ENCODE measurements at places on chromosomes 7 and 10.

- DNase-seq: no peak
Measured at GRCh38 chr10:72611783-72612182, 14.1 kb downstream of the MICU1 start.

- DNase-seq: no peak
Measured at GRCh38 chr7:151310578-151310977, 31.0 kb upstream of the NUB1 start.

GRCh38 chr7:48786951-48787350 is 137.4 kb upstream of the CDC14C start:
- no peak for DNase-seq

DNA sequence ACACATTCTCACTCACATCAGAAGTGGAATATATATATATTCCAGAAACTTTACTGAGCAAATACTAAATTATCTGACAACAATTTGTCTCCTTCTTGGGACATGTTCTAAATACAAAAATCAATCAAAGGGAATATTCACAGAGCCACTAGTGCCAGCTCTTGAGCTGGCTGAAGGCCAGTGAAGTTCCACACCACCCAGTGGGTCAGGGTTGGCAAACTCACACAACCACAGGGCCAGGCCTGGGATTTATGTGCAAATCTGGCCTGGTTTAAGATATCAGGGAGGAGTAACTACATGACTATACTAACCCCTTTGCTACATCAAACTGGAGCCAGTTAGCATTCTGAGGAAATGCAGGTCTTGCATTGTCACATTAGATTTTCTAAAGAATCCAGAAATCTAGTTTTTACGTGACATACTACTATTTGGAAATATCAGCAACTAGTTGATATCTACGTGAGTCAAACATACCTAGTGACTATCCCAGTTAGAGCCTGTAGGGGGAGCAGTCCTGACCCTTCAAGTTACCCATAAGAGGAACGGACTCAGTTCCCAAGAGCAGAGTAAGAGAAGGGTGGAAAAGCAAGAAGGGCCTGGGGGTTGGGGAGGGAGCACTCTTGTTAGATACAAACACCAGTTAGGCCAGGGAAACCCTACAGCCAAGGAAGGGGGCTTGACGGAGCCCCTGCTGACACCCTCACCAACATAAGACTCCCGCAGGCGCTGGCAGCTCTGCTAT is 600.4 kb downstream of the KCNMA1 start:
- DNase-seq: no peak

DNA sequence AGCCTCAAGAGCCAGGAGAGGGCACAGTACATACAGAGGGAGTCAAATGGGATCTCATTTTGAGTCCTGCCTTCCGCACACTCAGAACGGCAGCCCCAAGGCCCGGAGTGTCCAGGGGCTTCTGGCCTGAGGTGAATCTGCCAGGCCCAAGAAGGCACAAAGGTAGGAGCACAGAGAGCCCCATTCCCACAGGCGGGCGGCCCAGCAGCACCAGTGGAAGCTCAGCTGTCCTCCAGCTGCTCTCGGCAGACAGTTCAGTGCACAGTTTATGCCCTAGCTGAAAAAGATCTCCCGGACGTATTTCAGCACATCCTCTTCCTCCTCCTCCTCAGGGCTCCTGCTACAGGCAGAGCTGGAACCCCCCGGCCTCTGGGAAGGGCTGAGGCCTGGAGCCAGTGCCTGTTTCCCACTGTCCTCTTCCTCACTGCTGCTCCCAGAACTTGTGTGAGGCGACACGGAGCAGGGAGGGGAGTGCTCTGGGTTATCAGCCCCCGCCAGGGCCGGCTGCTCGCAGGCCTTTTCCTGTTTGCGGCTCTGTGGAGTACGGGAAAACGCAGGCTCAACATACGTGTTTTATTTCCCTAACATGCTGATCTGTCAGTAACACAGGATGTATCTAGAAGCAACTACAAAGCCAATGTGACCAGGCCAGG is 4.0 kb downstream of the CYREN start:
- DNase-seq: no peak

DNA sequence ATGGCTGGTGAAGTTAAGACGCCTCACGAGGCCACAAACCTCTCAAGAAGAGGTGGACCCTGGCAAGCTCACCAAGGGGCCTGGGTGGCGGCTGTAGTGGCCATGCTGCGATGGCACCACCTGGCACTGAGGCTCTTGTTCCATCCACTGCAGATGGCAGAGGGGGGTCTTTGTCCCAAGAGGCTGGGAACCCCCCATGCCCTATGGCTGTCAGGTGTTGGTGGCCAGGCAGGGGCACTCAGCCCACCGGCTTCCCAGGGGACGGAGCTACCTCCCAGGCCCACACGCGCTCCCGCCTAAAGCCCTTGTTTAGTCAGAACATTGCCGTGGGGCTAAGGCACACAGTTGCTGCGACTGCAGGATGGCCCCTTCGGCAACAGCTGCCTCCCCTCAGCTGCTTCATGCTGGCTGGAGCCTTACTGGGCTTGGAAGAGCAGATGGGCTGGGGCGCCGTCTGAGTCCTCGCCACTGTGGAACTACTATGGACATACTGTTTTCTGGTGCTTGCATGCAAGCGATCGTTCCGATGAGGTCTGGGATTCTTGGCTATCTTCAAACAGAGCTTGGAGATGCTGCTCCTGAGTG is 46.8 kb downstream of the DPYSL4 start:
- no peak for DNase-seq

DNA sequence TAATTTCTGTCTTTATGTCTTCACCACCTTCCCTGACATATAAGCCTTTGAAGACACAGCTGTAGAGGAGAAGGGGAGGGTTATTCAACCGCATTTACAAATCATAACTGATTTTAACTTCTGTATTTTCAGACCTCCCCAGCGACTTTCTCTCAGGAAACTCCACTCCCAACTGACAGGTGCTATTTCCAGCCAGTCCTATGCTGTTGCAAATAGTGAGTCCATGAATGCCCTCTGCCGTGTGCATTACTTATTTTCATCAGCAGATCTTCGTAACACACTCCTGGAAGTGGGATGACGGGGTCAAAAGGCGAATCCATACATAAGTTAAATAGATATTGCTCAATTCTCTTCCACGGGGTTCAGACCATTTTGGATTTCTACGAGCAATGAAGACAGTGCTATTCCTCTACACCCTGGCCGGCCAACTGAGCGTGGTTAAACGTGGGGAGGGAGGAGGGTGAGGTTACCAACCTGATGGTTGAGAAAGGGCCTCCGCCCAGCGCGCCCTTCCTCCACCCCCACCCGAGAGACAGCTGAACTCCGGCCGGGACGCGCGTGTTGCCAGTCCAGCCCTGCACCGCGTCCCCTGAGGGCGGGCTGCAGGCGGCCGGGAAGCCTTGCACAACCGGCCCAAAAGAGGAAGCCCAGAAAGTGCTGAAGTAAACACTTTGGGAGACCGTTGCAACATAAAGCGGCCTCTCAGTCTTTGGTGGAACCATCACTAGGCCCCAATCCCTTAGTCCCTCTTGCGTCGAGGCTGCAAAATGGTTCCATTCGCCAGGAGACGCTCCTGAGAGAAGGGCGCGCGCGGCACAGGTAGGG is at the start of gene APBB1IP:
Gene APBB1IP (plus strand): TSS at position 705 of the 825 bp plus-strand sequence. CDS start 53,986 bp downstream, outside the sequence.
- peak; percentile 20 for DNase-seq

- no peak for DNase-seq
Measured at GRCh38 chr7:44639671-44640321, 33.4 kb downstream of the OGDH start.

GRCh38 chr7:127256041-127256725 is 3.4 kb upstream of the GRM8 start:
- DNase-seq: no peak

DNA sequence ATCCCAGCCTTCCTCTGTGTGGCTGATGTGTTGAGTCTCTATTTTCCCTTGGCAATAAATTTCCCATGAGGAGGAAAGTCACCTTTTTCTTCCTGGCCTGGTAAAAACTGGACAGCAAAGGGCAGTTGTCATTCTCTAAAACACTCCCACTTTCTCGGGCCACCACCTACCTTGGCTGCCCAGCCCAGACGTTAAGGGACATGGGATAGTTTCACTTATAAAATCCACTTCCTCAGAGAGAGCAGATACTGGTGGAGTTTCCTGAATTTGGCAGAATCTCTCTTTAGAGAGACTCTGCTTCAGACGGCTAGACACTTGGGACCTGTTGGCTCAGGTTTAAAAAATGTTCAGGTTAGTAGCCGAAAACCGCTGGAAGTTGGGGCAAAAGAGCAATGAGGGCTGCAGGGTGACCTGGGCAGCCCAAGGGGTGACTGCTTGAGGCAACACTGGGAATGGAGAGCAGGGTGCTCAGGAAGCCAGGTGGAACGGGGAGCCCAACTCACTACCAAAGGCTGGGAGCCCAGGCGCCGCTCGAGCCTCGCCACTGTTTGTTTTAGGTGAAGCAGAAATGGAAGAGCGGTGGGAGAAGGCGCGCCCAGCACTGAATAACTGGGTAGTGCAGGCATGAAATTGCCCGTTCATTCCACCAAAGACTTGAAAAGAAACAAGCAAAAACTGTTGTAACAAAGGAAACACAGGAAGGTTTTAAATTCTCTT is 186.1 kb downstream of the TRIL start:
- DNase-seq: no peak

DNA sequence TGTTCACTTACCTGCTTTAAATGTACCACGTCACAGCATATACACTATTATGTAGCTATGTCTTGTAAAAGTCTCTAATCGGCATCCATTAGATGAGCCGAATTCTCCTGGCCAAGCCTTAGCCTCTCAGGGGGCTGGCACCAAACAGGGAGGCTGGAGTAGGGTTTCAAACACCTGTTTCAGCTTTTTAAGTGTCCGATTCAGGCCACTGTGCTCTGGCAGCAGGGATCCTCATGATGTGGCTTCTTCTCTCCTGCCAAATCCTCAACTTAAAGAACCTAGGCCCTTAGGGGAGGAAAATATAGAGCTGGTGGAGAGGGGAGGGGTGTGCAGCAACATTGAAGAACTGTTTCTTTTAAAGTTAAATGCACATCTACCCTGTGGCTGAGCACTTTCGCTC is 68.5 kb upstream of the NFKB2 start:
- DNase-seq: no peak

- DNase-seq: no peak
Measured at GRCh38 chr7:115572111-115572510, 458.5 kb downstream of the TFEC start.

DNA sequence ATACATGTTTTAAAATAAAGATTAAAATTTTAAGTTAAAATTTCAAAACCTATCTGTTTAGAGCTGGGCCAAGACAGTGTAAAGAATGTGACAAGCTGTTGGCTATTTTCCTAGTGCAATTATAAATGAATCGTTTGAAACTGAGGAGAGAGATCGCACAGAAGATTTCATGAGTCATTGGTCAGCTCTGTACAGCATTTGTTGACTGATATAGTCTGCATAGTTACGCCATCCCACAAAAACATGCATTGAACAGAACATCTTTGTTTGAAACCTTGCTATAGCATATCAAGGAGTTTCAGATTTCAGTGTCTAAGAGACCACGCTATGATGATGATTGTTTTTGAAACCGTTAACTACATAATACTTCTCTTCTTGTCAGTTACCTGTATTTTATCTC is 1.3 kb upstream of the C10orf67 start:
- no peak for DNase-seq

GRCh38 chr10:34670081-34670480 is 145.0 kb downstream of the PARD3 start:
- DNase-seq: no peak

DNA sequence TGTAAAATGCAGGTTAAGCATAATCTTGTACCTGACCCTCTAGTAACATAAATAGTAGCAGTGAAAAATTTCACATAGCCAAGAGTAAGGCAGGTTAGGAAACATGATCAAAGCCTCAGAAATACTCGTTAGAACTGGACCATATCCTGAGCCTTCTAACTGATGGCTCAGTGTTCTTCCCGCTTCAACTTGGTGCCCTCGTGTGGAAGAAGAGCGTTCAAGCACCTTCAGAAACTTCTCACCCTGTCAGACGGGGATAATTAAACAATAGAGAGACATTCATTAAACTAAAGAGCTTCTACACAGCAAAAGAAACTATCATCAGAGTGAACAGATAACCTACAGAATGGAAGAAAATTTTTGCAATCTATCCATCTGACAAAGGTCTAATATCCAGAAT is 124.5 kb downstream of the MYOF start:
- no peak for DNase-seq

GRCh38 chr10:22593636-22594198 is 120.7 kb downstream of the PIP4K2A start:
- DNase-seq: no peak

GRCh38 chr10:22598478-22598877 is 115.9 kb downstream of the PIP4K2A start:
- no peak for DNase-seq

- DNase-seq: no peak
Measured at GRCh38 chr10:33258967-33259366, 75.5 kb downstream of the NRP1 start.

DNA sequence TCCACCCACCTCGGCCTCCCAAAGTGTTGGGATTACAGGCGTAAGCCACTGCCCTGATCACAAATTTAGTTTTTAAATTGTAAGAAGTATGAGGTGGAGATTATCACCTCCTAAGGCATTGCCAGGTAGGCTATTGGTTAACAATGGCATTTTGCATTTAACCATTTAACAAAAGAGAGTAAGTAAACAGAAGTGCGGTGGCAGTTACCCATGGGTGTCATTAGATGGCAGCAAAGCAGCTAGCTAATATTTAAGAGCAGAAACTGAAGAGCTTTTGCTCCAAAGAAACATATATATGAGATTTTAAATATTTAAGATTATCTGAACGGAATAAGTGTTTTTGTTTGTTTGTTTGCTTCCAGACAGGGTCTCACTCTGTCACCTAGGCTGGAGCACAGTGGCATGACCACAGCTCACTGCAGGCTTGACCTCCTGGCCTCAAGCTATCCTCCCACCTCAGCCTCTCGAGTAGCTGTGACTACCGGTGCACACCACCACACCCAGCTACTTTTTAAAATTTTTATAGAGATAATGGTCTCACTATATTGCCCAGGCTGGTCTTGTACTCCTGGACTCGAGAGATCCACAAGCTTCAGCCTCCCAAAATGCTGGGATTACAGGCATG is 325.5 kb upstream of the C7orf33 start:
- DNase-seq: no peak

DNA sequence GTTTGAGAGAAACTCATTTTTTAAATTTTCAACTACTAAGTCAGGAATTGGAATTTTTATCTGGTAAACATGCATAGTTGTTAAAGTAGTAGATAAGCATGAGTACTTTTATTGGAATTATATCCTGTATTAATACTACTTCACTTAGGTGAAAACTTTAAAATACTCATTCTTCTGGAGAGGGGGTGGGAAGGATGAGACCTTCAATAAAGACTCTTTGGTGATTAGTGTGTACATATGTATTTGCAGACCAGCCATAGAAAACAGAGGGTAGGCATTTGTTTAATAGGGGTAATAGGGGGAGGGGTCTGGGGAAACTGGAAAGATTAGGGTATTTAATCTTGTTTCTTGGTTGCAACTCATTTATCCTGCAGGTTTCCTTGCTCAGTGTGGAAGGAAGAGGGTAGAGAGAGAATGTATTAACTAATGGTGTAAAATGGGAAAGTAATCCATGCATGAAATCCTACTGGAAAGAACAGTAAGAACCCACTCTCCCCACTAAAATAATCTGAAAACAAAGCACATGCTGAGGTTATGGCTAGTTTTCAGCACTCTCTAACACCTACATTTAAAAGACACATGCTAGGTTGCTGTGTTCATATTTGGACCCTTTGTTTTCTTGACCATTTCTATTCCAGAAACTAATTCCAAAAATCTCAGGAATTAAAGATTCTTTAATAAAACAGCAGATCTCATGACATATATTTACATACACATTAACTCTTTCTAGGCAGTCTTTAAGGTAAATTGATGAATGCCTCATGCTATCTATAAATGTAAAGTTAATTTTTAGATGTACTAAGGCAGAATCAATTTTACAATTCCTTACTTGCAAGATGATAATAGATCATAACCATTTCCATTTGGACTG is 6.2 kb upstream of the IGF2BP3 start:
- DNase-seq: no peak

All from stimulated activated CD4-positive, alpha-beta T cell treated with anti-CD3 and anti-CD28 coated beads, Interleukin-15, amount 100 ng/mL, for 1 hour (primary cell).